IMR-90 (cell line): ENCODE measurements at places on chromosomes 1 and 21. TPM values are rescaled to one million over a fixed set of nuclear protein-coding genes. Genes with fewer than 3 reads are reported as not detected.
A peak's percentile ranks its signal among the peaks of the same experiment; 100 is the strongest.

- DNase-seq, result no peak
These were observed 89.5 kb downstream of the CSMD2 start for GRCh38 chr1:34075576-34075975.

DNA sequence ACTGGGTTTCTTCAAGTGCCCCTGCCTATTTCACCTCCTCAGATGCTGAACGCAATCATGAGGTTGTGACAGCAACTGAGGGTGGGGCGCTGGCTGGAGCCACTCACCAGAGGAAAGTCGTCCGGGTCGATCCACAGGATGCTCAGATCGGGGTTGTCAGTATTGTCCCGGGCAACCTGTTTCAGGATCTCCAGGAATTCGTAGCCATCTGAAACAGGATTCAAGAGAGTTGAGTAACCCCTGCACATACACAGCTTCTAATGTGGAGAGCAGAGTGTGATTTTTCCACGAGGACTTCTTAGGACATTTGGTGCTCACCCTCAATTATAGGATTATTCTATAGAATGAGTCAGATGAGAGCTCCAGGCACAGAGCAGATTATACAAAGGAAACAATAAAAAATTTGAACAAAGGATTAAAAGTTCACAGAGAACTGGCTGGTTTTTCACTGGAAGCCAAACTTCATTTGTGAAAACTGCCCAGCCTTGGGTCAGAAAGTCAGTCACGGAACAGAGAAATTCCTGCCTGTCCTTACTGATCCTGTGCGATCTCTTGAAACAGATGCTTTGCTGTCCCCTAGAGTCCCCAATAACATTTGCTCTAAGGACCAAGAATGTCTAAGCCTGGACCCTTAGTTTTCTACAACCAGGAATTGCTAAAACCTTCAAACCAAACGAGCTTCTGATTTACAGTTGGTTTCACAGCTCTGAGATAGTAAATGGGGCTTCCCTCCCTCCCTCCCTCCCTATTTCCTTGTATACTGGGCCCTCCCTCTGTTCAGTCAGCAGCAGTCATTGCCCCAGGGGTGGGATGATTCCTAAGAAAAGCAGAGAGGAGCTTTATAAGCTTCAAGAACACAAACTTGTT lies 63.2 kb downstream of the CASQ2 start:
- no peak for DNase-seq

DNA sequence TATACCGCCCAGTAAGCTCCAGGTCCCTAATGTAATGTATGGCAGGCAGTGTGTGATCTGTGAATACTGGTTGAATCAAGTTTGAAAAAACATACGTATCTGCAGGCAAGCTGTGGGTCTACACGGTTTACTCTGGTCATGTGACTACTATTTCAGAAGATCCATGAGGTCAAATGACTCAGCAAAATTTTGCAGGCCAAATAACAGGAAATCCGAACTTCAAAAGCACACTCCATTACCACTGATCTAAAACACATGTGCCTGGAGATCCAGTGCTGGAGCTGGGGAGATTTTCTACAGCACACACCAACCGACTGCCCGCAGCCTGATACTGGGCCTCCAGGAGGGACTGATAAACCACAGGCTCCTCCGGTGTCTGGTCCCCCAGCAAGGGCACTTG lies 64.5 kb upstream of the SLC44A3 start:
- DNase-seq, result peak; percentile 99

DNA sequence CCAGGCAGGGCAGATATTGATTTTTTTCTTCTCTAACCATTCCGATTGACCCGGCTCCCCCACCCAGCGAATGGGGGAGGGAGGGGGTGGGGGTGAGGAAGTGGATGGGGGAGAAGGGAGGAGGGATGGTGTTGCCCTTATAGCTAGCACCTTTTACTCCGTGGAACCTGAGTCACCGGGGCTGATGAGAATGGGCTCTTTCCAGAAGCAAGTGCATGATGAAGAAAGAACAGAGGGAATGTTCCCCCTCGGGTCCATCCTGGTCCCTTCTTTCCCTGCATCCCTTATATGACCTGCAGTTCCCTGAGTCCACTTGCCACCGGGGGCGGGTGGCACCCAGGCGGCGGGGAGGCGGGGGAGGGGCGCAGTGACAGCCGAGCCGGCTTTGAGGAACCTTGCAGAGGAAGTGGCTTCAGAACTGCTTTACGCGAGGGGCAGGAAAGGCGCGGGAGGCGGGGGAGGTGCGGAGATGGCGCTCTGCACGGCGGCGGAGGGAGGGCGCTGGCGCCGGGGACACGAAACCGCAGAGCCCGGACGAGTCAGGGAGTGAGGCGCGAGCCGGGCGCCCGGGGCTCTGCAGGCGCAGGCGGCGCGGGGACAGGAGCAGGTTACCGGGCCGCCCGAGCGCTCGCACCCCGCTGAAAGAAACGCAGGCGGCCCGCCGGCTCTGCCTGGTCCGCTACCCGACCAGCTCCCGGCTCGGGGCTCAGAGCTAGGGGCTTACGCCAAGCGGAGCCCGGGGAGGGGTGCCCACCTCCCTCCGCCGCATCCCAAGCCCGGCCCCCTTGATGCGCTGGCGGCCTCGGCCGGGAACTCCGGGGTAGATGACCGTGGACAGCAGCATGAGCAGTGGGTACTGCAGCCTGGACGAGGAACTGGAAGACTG lies 49.7 kb downstream of the RASSF5 start:
- DNase-seq, result peak; percentile 38

DNA sequence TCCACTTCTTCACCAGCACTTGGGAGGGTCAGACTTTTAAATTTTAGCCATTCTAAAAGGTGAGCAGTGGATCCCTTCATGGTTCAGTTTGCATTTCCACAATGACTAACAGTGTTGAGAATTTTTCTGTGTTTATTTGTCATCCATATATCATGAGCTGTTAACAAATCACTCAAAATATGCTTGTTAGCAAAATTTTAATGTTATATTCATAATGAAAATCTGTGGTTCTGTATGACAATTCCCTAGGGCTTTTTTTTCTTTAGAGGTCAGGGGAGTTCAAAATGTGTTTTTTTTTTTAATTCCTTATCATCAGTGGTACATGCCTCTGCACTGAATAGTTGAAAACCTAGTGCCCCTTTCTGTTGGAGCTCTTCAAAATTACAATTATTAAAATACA lies 682.2 kb upstream of the ADGRL2 start:
- DNase-seq, result no peak

DNA sequence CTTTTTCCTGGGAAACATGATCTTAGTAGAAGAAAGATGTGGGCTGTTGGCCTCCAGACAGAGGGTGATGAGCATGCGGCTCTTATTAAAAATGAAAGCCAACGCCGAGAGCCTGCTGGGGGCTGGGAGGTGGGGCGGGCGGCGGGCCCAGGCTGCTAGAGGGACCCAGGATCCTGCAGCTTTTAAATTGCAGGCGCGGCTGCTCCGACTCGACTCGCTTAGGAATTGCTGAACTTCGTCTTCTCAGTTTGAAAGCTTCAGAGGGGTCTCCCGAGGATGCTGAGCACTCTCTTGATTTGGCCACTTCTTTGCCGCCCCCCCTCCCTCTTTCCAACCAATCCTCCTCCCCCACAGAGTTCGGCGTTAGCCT lies 1.2 kb downstream of the AGPAT3 start:
- peak; percentile 57 for DNase-seq

DNA sequence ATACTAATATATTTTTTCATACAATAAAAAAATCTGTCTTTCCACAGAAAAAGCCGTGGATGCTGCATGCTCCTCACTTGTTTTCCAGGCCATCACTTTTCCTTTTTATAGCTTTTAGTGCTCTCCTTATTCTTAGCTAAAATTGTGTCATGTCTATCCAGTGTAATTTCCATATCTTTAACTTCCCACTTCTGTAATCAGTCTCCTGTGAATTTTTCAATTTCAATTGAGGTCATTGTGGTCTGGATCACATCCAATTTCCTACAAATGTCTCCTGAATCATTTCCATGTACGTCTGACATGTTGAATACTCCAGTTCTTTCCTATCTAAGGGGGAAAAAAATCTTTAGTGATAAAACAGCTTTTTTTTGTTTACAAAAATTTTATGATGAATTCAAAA lies 838.2 kb upstream of the B3GALT2 start:
- peak; percentile 81 for DNase-seq

DNA sequence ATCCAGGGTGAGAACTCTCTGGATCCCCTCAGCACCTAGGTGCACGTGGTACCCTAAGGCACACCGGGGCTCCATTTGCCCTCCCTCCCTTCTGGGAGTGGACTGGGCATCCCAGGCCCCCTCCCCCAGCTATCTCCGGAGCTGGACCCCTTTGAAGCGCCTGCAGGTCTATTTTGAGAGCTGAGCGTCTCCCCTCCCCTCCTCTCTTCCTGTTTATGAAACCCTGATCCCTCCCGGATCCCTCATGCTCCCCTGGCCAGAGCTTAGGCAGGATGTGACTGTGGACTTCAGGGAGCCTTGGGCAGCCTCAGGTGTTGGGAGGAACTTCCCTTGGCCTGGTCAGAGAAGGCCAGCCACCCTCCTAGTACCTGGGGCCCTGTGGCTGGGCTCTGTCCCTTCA lies 10.2 kb downstream of the RPS6KA1 start:
- DNase-seq, result peak; percentile 32

DNA sequence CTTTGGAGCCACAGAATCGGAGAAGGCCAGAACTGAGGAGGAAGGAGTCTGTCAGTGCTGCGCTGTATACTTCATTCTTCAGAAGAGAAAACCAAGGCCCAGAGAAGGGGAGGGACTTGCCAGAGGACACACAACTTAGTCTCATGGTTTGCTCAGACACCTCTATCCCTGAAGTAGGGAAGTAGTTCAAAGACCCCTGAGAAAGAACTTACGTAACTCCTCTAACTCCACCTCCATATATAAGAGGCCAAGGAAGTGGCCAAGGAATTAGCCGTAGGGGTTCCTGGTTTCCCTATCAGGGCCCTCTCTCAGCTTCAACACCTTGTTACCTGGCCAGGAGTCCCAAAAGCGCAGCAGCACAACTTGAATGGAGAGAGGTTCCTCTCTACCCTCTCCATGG lies 580 bp upstream of the NECTIN4 start:
- DNase-seq, result no peak

- DNase-seq, result no peak
These were observed 46.2 kb downstream of the DMRTB1 start for GRCh38 chr1:53505401-53505800.

DNA sequence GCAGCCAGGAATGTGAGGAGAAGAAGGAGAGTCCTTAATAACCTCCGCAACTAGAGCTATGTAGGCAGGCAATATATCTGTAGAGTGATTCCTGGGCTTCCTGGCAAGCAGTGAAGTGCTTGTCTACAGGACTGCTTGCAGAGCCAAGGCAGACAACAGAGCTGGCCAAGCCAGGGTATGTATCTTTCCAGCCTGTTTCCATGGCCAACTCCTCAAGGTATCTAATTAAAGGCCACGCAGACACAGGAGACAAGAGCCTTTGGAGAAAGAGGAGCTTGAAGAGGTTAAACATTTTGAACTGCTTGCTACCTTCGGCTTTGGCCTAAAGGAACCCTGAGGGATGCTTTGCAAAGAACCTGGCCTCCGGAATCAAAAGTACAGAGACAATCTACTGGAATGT lies 137.4 kb downstream of the PIGK start:
- DNase-seq, result no peak

DNA sequence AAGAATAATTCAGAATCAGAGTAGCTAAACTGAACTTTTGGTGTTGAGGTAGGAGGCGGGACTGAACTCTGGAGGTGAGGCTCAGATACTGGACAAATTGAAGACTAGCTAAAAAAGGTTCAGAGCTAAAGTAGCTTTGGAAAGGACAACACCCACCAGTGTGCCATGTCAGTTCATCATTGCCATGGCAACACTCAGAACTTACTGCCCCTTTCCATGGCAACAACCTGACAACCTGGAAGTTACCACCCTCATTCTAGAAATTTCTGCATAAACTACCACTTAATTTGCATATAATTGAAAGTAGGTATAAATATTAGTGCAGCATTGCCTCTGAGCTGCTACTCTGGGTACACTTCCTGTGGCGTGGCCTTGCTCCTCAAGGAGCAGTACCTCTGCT lies 30.3 kb upstream of the POGK start:
- DNase-seq, result no peak

DNA sequence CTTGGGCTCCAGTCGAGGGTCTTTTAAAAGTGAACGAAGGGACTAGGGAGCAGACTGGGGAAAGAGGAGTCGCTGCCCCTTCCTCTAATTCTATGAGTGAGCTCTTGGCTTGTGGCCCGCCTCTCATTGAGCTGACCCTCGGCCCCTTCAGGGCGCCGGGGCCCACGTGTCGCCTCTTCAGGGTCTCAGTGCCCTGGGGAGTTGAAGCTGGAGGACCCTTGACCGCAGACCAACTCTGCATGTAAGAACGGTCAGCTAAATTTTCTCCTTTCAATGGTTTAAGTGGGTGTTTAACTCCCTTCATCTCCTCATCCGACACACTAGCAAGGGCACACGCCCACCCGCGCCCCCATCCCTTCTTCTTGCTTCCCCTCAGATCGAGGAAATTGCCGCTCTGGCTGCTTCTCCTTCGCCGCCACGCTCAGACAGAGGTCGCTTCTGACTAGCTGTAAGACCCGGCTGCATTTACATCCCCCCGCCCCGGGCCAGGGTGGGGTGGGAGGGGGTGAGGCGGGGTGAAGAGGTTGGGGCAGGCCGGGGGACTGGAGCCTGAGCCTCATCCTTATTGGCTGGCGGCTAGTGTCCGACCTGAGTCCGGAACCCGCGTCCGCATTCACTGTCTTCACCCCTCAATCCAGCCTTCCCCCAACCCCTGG lies 10.9 kb downstream of the NR5A2 start:
- DNase-seq, result no peak

GRCh38 chr1:38899560-38899959 lies 18.2 kb upstream of the GJA9 start:
- DNase-seq, result no peak

GRCh38 chr1:40353082-40353481 lies 20.4 kb upstream of the SMAP2 start:
- DNase-seq, result no peak

DNA sequence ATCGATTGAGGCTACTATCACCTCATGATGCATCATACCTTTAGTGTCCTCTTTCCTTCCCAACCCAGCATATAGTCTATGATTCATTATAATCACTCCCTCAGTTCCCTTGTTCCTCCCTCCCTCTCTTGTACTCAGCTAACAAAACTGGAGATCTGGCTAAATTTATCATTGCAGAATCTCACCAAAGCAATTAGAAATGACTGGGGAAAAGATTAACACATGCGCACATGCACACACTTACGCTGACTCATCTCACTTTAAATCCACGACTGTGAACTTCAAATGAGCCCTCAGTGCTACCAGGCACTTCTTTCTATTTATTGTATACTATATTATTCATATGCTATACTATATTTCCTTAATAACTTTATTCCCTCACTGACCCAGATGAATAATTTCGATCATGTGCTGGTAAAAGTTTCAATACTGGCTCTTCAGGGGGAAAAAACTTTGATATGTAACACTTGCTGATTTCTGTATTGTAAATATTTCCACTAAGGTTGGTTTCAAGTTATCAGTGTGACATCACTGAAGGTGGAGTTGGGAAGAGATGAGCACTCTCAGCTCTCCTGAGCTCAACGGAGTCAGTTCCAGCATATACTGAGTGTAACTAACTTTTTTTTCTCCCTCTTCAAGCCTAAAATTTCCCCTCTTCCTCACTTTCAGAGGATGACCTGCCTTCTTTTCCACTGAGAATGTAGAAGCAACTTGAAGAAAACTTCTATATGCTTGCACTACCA lies 613.7 kb upstream of the B3GALT2 start:
- DNase-seq, result peak; percentile 8

- DNase-seq, result no peak
These were observed 38.2 kb upstream of the WASF2 start for GRCh38 chr1:27527890-27528817.

GRCh38 chr1:40980068-40980452 lies 564 bp downstream of the CTPS1 start:
- no peak for DNase-seq

- DNase-seq, result no peak
These were observed 23.6 kb downstream of the ZBTB18 start for GRCh38 chr1:244074559-244075171.

The KCNH1 gene
- total RNA-seq, result 0.54 and 0.56 TPM in 2 replicates

The CPLANE2 gene
- total RNA-seq, result 3.2 and 3.3 TPM in 2 replicates

The LCE1D gene
- total RNA-seq, result not detected in 2 replicates

The OLFML2B gene
- total RNA-seq, result 0.36 and 0.56 TPM in 2 replicates

The CNTN2 gene
- 0.28 TPM in 1 of 2 replicates, not detected in the other for total RNA-seq
